ENCODE measurements at places on chromosomes 13 and 19. TPM values are rescaled to one million over a fixed set of nuclear protein-coding genes. Genes with fewer than 3 reads are reported as not detected.

GAPDHS gene
- total RNA-seq, result not detected

ZNF568 gene
- total RNA-seq, result 29.8 TPM

GRCh38 chr13:92938486-92939020 lies 288.1 kb upstream of the GPC6 start:
- DNase-seq, result no peak

ZNF582 gene
- 5.3 TPM for total RNA-seq

RFPL4A gene
- 0.62 TPM for total RNA-seq

GRCh38 chr13:59166174-59166573 lies 997.6 kb downstream of the DIAPH3 start:
- DNase-seq, result no peak

FFAR3 gene
- 0.22 TPM for total RNA-seq

LILRB5 gene
- total RNA-seq, result 5.5 TPM

- DNase-seq, result no peak
Observed at GRCh38 chr13:113398963-113399754, 35.2 kb upstream of the GRTP1 start.

- no peak for DNase-seq
Observed at GRCh38 chr13:99158846-99159245, 41.8 kb upstream of the UBAC2 start.
